ENCODE measurements at places on chromosomes 5 and 9. TPM values are rescaled to one million over a fixed set of nuclear protein-coding genes. Genes with fewer than 3 reads are reported as not detected.

The CTXN3 gene
- not detected for total RNA-seq

The BRD8 gene
- total RNA-seq, result 89.0 TPM

The SMAD5 gene
- 93.6 TPM for total RNA-seq

The PRLR gene
- 2.1 TPM for total RNA-seq

The ENTREP1 gene
- total RNA-seq, result 2.3 TPM

The PKD2L2 gene
- not detected for total RNA-seq

The DMRTA1 gene
- total RNA-seq, result 1.6 TPM

The CDH6 gene
- total RNA-seq, result 0.47 TPM

The RNF183 gene
- 0.53 TPM for total RNA-seq

The C5orf58 gene
- not detected for total RNA-seq

The C7 gene
- 18.2 TPM for total RNA-seq

The FLT4 gene
- total RNA-seq, result 1.8 TPM

The TSSK1B gene
- 0.78 TPM for total RNA-seq

The ELOVL7 gene
- 8.6 TPM for total RNA-seq

The PRDM9 gene
- not detected for total RNA-seq

The CDH9 gene
- 1.2 TPM for total RNA-seq

The PTGDS gene
- 58.0 TPM for total RNA-seq

The KCTD16 gene
- 3.9 TPM for total RNA-seq

The PCDHGA3 gene
- 0.13 TPM for total RNA-seq

The C9orf153 gene
- total RNA-seq, result 0.41 TPM

The SPINK6 gene
- total RNA-seq, result not detected

The LMAN2 gene
- 85.4 TPM for total RNA-seq

The CCL27 gene
- 0.84 TPM for total RNA-seq

The PCDHB5 gene
- total RNA-seq, result 6.8 TPM

The ECSCR gene
- 0.29 TPM for total RNA-seq

The FOXE1 gene
- not detected for total RNA-seq

The CCL21 gene
- total RNA-seq, result not detected

The NMUR2 gene
- 1.9 TPM for total RNA-seq

The LRRC14B gene
- 0.27 TPM for total RNA-seq

The KLF9 gene
- total RNA-seq, result 3.6 TPM

The FAM163B gene
- 0.22 TPM for total RNA-seq

The NUTM2G gene
- total RNA-seq, result not detected

The TEX48 gene
- not detected for total RNA-seq

The SPOCK1 gene
- 6.4 TPM for total RNA-seq

The POU5F2 gene
- 1.9 TPM for total RNA-seq

The CYLC2 gene
- not detected for total RNA-seq

The CDH10 gene
- total RNA-seq, result 25.4 TPM

The PARP8 gene
- 27.0 TPM for total RNA-seq

The IL5 gene
- total RNA-seq, result not detected

The CCDC183 gene
- total RNA-seq, result 25.1 TPM

The SLC23A1 gene
- total RNA-seq, result not detected

The TERT gene
- 0.33 TPM for total RNA-seq

The HCN1 gene
- total RNA-seq, result not detected

The KIF12 gene
- 5.2 TPM for total RNA-seq

The WNT8A gene
- not detected for total RNA-seq

The BSPRY gene
- total RNA-seq, result 3.4 TPM

The COL5A1 gene
- total RNA-seq, result 549 TPM

The MYOZ3 gene
- total RNA-seq, result 8.5 TPM

The CMBL gene
- total RNA-seq, result 22.5 TPM

The TAF9 gene
- total RNA-seq, result 49.0 TPM

The PRKAA1 gene
- total RNA-seq, result 56.3 TPM

The NEUROG1 gene
- not detected for total RNA-seq

The CSF2 gene
- not detected for total RNA-seq

The TAF11L11 gene
- not detected for total RNA-seq

The SPINK1 gene
- total RNA-seq, result 1.4 TPM

The ARL14EPL gene
- 0.25 TPM for total RNA-seq

The CFAP77 gene
- total RNA-seq, result not detected

All from mesothelial cell of epicardium (in vitro differentiated cells).